ENCODE measurements at places on chromosomes 2 and 18. TPM values are rescaled to one million over a fixed set of nuclear protein-coding genes. Genes with fewer than 3 reads are reported as not detected.

The DLGAP1 gene
- not detected for polyA plus RNA-seq

The TMEM127 gene
- polyA plus RNA-seq, result 30.8 TPM

The DUSP2 gene
- polyA plus RNA-seq, result 1.2 TPM

The AMER3 gene
- polyA plus RNA-seq, result not detected

The ZNF892 gene
- 1.6 TPM for polyA plus RNA-seq

The CD8B gene
- polyA plus RNA-seq, result not detected

The E2F6 gene
- 9.3 TPM for polyA plus RNA-seq

The SERPINB13 gene
- polyA plus RNA-seq, result 15.5 TPM

The GMCL1 gene
- 3.9 TPM for polyA plus RNA-seq

The ANO7 gene
- polyA plus RNA-seq, result 0.17 TPM

The MROH2A gene
- polyA plus RNA-seq, result 0.17 TPM

The UGT1A3 gene
- polyA plus RNA-seq, result 1.8 TPM

The CHAC2 gene
- polyA plus RNA-seq, result 10.9 TPM

The FBLN7 gene
- polyA plus RNA-seq, result 0.12 TPM

The IL1F10 gene
- polyA plus RNA-seq, result 0.37 TPM

The KCNK3 gene
- not detected for polyA plus RNA-seq

The MC5R gene
- not detected for polyA plus RNA-seq

Measured in keratinocyte (primary cell).